NCI-H2029 treated with DMSO at 0.1 percent for 48 hours (cell line): ENCODE measurements at places on chromosomes 13 and 19.
A peak's percentile ranks its signal among the peaks of the same experiment; 100 is the strongest.

- DNase-seq: no peak
Observed at GRCh38 chr19:53982611-53983010, 8.8 kb upstream of the CACNG6 start.

DNA sequence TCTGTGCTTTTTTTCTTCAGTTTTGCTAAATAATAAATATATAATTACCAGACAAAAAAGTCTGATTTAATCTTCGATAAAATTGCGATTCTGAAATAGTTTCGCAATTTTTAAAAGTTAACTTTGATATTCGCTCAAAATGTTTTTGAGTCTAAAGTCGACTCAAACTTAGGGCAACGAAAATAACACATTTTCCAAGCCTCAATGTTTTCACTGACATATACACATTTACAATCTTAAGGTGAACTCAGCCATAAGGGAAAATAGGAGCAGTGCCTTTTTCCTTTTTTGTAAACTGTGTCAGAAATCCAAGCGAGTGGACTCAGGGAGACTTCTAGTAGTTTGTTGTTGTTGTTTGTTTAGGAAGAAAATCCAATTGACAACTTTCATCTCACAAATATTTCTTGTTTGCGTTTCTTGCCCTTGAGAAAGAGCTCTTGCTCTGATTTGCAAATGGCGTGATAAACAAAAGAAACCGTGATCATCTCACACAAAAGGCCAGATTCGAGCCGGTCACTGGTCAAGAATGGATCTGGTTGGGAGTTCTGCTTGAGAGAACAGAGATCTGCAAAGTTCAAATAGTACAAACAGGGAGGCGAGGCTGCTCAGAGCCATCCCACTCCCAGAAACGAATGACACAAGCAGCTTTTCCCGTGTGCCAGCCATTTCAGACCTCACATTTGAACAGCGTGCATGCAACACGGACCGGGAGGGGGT is 2.1 kb downstream of the SOX21 start:
- DNase-seq: no peak

GRCh38 chr19:16217716-16218451 is 20.2 kb downstream of the AP1M1 start:
- no peak for DNase-seq

DNA sequence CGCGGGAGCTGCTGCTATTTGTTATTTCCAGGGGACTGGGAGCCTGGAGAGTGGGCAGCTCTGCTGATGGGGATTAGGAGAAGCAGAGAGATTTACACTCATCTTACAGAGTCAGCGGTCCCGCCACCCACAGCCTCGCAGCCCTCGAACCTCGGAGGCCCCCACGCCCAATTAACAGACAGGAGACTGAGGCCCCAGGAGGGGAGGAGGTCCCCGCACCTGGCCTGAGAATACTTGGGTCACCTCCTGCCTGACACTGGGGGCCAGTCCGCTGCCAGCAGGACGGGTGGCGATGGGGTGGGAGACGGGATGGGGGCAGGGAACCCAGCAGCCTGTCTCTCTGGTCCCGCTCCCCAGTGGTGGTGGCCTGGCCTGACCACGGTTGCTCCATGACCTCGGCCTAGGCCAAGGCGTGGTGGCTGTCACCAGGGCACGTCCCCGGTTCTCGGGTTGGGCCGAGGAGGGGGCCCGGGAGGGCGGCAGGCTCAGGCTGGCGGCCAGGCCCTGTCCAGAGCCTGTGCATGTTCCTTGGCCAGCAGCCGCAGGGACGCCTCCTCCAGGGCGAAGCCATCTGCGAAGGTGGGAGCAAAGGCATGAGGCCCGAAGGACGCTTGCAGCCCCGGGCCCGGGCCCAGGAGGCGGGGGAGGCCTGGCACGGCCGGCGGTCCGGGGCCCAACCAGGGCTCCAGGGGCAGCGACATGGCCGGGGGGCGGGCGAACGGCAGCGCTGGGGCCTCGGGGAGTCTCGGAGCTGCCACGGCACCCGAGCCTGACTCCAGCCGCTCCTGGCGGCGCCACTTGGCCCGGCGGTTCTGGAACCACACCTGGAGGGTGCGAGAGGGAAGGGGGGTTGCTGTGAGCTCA is 1.7 kb downstream of the RAX2 start:
- no peak for DNase-seq

DNA sequence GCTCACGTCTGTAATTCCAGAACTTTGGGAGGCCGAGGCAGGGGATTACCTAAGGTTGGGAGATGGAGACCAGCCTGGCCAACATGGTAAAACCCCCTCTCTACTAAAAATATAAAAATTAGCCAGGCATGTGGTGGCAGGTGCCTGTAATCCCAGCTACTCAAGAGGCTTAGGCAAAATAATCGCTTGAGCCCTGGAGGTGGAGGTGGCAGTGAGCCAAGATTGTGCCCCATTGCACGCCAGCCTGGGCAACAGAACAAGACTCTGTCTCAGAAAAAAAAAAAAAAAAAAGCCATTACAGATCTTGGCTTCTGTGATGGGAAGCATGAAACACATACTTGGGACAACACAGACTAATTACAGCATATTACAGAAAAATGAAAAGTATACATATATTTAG is 1404.5 kb upstream of the SPRY2 start:
- no peak for DNase-seq

- DNase-seq: no peak
Observed at GRCh38 chr13:28199089-28199488, 60.7 kb downstream of the PAN3 start.

- no peak for DNase-seq
Observed at GRCh38 chr13:35723053-35723461, 246.6 kb upstream of the MAB21L1 start.

GRCh38 chr13:34421858-34422475 is 520.1 kb upstream of the NBEA start:
- DNase-seq: no peak

GRCh38 chr13:94709001-94709834 is 3.1 kb downstream of the SOX21 start:
- DNase-seq: no peak

DNA sequence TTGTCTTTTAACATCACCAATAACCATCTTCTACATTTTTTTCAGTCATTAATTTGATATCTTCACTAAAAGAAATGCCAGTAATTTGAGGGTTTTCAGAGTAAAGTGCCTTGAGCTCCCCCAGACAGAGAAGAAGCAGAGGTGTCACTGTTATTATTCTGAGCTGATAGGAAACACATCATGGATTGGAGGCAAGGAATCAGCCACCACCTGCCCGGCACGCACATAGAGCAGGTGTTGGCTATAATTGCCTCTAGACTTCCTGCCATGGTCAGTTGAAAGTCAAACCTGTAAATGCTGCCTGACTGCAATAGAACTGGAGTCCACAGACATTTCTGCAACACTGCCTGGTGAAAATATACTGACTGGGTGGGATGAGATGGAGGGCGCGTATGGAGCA is 776.6 kb downstream of the UQCRFS1 start:
- peak; percentile 38 for DNase-seq
